Activated CD4-positive, alpha-beta T cell treated with anti-CD3 and anti-CD28 coated beads, Interleukin-2, amount 50 U/mL, for 4 hours (primary cell): ENCODE measurements at places on chromosomes 2 and 18.

DNA sequence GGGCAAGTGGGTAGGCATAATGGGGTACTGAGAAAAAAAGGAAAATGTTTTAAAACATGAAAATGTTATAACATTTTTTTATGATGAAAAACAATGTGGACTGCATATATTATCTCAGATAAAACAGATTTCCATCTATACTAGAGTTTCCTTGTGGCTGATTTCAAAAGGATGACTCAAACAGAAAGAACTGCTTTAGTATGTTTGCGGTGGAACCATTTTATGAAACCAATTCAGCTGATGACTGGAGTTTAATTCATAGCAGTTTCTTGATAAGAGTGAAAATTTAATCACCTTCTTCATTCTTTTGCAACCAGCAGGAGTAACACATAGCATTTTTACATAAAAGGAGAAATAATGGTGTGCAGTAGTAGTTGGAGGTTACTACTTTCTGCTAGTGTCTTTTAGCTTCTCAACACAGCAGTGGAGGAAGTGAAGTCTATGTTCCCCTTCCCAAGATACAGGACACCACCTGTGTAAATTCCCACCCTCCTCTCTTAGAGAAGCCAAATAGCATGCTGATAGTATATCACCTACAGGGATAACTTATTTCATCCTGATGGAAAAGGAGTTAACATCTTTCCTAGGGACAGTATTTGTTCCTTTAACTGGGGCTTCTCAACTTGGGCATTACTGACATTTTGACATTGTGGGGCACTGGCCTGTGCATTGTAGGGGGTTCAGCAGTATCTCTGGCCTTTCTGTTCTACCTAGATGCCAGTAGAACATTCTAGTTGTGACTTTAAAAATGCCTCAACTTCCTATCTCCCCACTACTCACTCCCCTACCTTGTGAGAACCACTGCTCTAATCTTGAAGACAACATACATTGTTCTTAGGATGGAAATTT lies 29.9 kb downstream of the PELI1 start:
- DNase-seq: no peak

DNA sequence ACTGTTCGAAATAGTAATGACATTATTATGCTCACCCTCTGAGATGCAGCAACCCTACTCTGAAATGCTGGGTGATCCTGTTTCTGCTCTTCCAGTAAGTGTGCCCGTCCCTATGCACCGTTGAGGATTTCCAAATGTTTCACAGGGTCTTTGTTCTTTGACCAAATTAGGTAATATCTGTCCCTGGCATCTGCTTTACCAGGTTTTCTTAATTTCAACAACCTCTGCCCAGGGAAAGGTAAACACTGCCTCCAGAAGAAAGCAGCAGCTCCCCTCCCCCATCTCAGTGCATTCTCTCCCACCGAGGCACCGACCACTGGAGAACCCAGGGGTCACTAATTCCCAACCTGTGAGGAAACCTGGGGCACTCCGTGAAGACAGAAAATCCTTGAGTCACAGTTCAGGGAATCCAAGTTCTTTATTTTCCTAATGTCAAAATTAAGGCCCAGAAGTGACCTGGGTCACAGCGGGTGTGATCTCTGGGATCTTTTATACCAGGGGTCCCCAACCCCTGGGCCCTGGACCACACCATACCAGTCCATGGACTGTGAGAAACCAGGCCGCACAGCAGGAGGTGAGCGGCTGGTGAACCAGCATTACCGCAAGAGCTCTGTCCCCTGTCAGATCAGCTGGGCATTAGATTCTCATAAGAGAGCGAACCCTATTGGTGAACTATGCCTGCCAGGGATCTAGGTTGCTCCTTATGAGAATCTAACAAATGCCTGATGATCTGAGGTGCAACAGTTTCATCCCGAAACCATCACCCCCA lies 1.2 kb upstream of the GRB14 start:
- DNase-seq: no peak

- no peak for DNase-seq
These were observed 330.9 kb downstream of the TNS1 start for GRCh38 chr2:217671871-217672270.

- DNase-seq: no peak
These were observed 65.3 kb upstream of the AMMECR1L start for GRCh38 chr2:127951026-127951425.

- no peak for DNase-seq
These were observed 113.1 kb downstream of the ALK start for GRCh38 chr2:29808321-29808720.

GRCh38 chr2:132256251-132256902 lies 94.6 kb upstream of the ANKRD30BL start:
- DNase-seq: no peak

DNA sequence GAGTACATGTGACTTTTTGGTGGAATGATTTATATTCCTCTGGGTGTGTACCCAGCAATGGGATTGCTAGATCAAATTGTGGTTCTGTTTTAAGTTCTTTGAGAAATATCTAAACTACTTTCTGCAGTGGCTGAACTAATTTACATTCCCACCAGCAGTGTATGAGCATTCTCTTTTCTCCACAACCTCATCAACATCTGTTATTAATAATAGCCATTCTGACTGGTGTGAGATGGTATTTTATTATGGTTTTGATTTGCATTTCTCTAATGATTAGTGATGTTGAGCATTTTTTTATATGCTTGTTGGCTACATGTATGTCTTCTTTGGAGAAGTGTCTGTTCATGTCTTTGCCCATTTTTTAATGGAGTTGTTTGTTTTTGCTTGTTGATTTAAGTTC lies 267.4 kb upstream of the NT5C1B start:
- no peak for DNase-seq

DNA sequence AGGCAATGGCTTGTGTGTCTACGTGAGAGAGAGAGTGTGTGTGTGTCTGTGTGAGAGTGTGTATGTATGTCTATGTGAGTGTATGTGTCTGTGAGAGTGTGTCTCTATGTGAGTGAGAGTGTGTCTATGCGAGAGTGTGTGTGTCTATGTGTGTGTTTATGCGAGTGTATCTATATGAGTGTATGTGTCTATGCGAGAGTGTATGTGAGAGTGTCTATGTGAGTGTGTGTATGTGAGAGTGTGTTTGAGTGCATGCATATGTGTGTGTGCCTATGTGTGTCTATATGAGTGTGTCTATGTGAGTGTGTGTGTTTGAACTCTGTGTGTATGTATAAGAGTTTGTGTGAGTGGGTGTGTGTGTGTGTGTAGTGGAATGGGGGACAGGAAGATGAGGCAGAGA lies 9.8 kb upstream of the GNLY start:
- DNase-seq: no peak

DNA sequence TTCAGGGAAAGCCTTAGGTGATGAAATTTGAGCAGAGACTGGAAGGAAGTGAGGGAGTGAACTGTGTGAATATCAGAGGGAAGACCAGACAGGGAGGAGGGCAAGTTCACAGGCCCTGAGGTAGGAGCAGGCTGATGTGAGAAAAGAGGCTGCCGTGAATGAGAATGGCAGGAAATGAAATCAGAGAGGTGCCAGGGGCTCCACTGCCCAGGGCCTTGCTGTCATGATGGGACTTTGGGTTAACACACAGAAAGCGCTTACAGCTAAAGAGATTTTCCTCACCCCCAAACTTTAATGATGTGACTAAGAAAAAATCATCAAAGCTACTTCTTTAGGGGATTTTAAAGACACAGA lies 53.8 kb downstream of the MARCHF4 start:
- DNase-seq: no peak

DNA sequence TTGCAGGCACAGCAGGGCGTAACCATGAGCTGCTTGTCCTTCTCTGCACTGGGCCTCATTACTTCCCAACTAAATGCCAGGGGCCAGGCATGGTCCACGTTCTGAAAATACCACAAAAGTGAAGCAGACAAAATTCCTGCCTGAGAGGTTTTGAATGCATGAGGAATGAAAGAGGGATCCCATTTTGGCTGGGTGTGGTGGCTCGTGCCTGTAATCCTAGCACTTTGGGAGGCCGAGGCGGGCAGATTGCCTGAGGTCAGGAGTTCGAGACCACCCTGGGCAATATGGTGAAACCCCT lies 139.5 kb downstream of the MBP start:
- no peak for DNase-seq

DNA sequence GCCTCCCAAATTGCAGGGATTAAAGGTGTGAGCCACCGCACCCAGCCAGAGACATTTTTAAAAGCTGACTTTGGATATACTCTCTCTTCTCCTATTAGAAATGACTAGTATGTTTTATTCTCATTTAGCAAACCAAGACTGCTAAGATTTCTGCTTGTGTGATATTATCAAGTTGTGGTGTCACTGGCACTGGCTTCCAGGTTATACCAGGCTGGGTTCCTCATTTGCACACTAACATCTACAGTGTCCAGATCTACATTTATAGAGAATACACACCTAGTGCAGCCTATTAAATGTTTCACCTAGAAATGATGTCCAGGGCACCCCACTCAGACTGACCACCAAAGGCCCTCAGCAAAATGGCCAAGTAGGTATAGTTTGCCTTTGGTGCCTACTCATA lies 265.3 kb upstream of the STON1 start:
- DNase-seq: no peak

DNA sequence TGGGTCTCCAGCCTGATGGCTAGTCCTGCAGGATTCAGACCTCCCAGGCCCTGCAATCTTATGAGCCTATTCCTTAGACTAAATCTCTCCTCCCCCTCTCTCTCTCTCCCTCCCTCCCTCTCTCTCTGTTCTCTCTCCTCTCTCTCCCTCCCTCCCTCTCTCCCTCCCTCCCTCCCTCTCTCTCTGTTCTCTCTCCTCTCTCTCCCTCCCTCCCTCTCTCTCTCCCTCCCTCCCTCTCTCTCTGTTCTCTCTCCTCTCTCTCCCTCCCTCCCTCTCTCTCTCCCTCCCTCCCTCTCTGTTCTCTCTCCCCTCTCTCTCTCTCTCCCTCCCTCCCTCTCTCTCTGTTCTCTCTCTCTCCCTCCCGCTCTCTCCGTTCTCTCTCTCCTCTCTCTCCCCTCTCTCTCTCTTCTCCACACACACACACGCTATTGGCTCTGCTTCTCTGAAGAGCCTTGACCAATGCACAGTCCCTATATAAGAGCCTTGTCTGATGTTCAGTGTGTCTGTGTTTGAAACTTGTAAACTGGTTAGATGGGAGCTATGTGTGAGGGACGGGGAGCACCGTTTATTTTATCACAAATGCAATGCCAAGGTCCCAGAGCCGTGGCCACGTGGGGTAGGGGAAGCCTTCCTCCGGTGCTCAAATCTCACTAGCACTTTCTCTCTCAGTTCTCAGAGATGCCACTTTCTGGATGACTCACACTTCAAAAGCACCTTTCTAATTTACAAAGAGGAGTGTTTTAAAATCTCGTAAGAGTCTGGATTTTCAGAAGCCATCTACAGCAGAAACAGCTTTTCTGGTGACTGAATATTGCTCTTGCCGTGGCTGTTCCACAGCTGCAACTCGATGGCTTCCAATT lies 9.4 kb upstream of the PRLH start:
- DNase-seq: peak; percentile 26

GRCh38 chr18:59072727-59073421 lies 66.8 kb upstream of the SEC11C start:
- DNase-seq: no peak

- DNase-seq: no peak
These were observed 72.5 kb downstream of the FAM210A start for GRCh38 chr18:13653746-13654433.

DNA sequence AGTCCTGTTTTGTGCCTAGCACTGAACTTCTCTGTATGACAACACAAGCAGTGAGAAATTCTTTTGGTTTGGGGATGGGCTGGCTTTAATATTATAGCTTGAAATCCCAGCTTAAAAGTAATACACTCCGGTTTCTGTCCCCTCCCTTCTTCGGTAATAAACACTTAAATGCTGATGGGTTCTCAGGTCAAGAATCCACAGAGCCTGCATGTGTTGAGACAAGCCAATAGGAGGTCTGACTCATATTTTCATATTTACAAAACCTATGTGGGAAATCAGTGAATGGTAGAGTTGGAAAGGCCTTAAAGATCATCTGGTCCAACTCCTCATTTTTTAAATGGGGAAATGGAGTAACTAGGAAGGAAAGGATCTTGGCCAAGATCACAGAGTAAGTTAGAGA lies 47.5 kb downstream of the VSNL1 start:
- no peak for DNase-seq

DNA sequence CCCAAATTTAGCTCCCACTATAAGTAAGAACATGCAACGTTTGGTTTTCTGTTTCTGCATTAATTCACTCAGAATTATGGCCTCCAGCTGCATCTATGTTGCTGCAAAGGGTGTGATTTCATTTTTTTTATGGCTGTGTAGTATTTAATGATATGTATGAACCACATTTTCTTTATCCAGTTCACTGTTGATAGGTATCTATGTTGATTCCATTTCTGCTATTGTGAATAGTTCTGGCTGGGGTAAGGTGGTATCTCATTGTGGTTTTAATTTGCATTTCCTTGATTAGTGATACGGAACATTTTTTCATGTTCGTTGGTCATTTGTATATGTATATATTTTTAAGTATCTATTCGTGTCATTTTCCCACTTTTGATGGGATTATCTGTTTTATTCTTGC lies 674.3 kb downstream of the NUP35 start:
- no peak for DNase-seq

GRCh38 chr2:9658972-9659371 lies 28.2 kb upstream of the YWHAQ start:
- no peak for DNase-seq

GRCh38 chr2:118738524-118739308 lies 108.7 kb downstream of the EN1 start:
- DNase-seq: no peak

DNA sequence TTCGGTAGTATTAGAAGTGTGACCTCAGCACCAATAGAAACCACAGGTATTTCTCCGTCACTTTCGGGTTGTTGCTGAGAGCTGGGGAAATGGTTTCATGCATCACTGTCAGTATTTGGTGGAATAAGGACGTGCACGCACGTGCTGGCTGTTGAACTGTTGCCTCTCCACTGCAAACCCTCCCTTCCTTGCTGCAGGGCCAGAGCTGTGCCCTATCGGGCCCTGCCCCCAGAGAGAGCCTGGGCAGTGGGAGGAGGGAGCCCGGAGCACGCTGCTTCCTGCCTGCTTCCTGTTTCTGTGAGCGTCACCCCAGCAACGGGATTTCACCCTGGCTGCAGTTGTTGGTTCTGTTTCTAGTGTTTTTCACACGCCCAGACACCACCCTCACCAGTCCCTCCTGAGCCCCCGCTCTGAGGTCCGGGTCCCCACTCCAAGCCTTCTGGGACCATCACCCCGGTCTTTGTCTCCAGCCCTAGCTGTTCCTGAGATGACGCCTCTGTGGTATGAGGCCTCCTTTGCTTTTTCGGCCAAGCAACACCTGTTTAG lies 47.4 kb downstream of the LRRFIP1 start:
- DNase-seq: peak; percentile 65

- DNase-seq: peak; percentile 80
These were observed at the start of gene ITGA4 for GRCh38 chr2:181457121-181457740. Gene ITGA4, plus strand, starts transcription at chr2:181457386. Its CDS starts 269 bp downstream, at chr2:181457655.

GRCh38 chr18:3345452-3345851 lies 83.5 kb downstream of the MYL12B start:
- no peak for DNase-seq

GRCh38 chr2:222193328-222193983 lies 105.3 kb downstream of the PAX3 start:
- no peak for DNase-seq

- no peak for DNase-seq
These were observed 48.9 kb upstream of the MYL1 start for GRCh38 chr2:210363876-210364275.

DNA sequence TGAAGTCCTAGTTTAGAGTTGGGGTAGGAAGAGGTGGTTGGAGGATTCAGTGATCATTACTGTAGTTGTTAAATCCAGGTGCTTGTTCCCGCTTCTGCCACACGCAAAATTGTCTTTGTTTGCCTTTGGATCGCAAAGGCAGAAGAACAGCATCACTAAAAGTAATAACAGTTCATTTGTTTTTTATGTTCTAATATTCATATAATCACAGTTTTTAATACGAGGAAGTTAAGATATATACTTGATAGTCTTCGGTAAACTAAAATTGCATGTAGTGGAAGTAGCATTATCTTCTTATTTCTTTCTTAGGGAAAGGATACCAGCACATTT lies 365 bp downstream of the NDUFB3 start:
- DNase-seq: no peak
